ENCODE measurements at places on chromosomes 4 and X.

DNA sequence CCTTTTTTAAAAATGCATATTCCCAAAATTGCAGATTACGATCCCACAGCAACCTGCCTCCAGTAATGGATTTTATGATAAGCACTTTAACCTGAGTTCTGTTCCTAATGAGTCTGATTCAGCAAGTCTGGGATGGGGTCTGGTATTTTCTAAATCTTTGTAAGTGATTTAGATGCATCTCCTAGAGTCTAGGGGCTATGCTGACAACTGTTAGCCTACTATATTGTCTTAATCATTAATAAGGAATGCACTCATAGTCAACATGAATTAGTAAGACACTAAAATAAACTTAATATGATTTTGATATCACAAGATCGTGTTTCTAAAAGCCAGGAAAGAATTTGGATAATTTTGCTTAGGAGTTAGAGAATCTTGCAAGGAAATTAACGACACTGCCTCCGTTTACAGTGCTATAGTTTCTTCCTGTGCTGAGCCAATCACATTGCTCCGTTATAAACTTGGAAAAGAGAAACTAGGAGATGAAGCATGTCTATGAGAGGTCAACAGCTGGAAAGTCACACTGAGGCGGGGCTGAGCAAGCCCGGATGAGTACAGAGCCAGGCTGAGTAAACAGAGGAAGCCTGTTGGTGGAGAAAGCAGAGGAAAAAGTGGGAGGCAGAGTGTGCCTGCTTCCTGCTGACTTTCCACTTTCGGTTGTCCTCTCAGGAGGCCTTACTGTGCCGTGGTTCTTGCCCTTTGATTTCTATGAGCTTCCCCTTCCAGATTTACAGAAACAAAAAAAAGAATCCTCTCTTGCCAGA lies 5.4 kb downstream of the SCARB2 start:
- DNase-seq = no peak

DNA sequence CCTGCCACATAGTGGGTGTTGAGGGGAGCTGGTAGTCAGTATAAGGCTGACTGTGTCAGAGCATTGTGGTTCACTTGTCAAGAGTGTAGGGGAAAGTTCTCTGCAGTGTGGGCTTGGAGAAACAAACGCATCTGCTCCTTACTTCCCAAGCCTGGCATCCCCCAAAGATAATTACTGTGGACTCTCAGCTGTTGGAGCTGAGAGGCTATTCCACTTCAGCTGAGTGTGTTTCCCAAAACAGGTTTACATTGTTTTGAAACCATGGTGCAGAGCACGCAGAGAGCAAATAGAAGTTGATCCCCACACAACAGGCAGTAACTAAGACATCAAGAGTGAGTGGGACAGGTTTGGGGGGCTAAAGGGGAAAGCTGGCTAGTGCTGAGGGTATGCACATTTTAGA lies 181.0 kb upstream of the EOLA2 start:
- DNase-seq = no peak

- no peak for DNase-seq
Measured at GRCh38 chr4:3219761-3220475, 29.0 kb upstream of the MSANTD1 start.

GRCh38 chr4:102318105-102318504 lies 27.2 kb downstream of the SLC39A8 start:
- no peak for DNase-seq

DNA sequence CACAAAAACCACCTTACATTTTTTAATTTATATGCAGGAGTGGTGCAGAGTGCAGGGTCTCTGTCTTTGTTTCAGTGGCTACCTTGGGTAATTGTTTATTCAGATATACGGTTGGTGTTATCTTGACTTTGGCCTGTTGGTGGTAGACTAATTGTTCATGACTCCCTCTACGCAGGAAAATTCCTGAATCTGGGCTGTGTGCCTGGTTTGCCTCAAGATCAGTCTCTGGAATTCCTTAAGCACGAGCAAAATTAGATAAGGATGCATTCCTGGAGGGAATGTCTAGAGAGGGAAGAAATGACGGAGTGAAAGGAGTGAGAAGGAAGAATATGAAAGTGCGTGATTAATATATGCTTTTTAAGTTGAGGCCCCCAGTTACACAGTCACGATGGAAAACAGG lies 576.9 kb upstream of the PCDH10 start:
- DNase-seq = no peak

Data from vagina (tissue), 2 donors.